ENCODE measurements at places on chromosomes 7 and 10.
A peak's percentile ranks its signal among the peaks of the same experiment; 100 is the strongest.

DNA sequence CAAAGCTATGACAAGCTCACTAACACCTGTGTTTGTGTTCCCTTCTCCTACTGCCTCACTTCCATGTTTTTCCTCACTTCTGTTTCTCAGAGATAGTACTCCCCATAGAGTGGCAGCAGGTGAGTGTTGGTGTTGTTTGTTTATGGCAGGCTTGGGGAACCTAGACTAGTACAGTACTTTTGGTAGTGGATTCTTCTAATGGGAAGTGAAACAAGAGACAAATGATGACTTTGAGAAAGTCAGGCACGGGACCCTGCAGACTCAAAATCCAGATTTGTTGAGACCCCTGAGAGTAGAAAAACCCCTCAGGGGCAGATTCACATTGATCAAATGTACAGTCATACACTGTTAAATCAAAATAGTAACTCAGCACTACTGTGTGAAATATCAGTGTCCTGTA, 6.4 kb upstream of the CFAP69 start:
- DNase-seq, result no peak

DNA sequence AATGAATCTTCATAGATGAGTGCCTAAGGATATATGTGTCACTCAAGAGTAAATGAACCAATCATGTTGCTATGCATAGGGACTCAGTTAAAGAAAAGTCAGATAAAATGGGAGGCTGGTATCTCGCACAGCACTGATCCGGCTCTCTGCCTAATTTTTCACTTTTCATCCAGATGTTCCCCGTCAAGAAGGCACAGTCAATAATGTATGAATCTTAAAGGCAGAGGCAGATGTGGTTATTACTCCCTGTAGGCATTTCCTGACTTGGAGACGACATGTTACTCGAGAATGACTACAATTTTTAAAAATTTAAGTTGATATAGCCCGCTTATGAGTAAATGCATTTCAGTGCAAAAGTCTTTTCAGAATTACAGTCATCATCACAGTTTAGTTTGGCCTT, 113.6 kb downstream of the TBXAS1 start:
- DNase-seq, result no peak

GRCh38 chr7:96558530-96558929, 151.1 kb downstream of the SEM1 start:
- no peak for DNase-seq

GRCh38 chr10:132255489-132256344, 52.0 kb downstream of the STK32C start:
- no peak for DNase-seq

- no peak for DNase-seq
Observed at GRCh38 chr10:119663866-119664698, 12.9 kb downstream of the BAG3 start.

DNA sequence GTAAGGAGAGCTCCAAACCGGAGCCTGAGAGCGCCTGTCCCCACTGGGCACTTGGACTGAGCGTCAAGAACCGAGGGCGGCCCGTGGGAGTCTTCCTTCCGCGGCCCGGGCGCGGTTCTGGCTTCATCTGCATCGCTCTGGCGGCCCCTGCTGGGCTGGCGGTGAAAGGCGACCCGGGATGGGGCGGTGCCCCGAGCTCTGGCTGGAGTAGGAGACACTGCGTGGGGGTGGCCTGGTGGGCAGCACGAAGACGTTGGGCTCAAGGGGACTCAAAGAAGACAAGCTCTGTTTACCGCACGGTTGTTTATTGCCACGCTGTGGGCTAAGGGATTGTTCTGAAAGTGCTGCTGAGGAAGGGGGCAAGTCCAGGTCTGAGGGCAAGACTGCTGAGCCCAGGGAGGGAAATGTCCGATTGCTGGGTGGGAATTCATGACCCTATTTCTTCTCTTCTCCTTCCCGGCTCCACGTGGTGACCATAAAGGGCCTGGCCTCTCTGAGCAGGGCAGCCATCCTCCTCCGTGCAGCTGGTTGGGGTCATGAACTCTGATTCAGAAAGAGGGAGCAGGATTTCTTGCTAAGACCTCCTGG, 29.8 kb downstream of the PLAU start:
- DNase-seq, result peak; percentile 75

- no peak for DNase-seq
Observed at GRCh38 chr7:25812086-25812850, 339.7 kb upstream of the NFE2L3 start.

Data from stimulated activated CD8-positive, alpha-beta memory T cell treated with anti-CD3 and anti-CD28 coated beads, Interleukin-7, amount 100 ng/mL, for 1 hour (primary cell).